Retina (tissue), 1 donor: ENCODE measurements at places on chromosomes 12 and 14.

GRCh38 chr14:83470466-83470865 lies 1936.8 kb upstream of the SEL1L start:
- no peak for DNase-seq

DNA sequence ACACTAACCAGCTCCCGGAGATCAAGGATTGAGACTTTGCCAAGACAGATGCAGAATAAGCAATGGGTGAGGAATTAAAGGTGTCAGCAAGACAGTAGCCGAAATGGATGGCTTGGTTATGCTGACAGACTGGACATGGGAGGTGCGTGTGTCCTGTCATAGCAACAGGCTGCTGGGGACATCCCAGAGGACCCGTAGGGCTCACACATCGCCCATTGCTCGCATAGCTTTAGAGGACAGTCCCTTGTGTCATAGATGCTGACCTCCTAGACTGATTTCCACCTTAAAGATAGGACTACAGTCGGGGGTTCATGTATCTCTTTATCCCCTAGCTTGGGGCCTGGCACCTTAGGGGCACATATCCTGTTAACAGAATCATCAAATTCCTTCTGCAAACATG lies 324.5 kb downstream of the MED13L start:
- DNase-seq: no peak

DNA sequence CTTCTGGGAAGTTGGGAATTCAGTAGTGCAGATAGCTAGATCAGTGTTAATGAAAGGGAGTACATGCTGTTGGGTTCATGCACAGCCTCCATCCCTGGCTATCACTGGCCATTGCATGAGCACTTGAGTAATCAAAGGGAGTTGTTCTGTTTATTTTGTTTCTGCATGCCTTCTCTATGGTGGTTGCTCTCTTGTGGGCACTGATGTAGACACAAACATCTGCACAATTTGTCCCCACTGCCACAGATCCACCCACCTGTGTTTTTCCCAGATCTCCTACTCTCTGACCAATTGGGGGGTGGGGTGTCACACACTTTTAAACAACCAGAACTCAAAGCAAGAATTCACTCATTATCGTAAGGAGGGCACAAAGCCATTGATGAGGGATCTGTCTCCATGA lies 89.7 kb upstream of the DHRS4 start:
- DNase-seq: no peak

DNA sequence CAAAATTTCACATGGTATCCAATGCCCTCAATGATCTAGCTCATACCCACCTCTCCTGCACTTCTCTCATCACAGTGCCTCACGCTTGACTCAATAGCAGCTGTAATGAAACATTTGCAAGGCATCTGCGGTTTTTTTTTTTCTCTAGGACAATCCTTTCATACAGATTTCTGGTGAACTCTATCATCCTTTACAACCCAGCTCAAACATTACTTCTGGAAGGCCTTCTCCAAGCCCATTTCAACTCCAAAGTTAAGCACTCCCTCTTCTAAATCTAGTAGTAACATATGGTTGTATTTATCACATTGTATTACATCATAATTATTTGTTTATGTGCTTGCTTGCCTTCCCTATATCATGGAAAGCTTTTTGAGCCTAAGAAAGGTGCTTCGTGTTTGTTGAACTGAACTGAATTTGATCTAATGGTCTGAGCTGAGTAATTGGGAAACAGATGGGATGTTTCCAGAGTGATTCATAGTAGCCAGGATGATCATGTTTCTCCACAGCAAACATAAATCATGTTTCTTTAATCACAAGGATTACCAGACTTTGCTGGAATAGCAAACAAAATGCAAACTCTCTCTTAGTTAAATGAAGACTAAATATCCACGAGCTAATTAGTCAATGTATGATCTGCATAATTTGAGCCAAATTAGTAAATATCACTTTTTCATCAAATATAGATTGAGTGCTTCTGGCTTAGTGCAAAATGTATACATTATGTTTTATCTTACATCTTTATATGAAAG lies 14.3 kb downstream of the CFL2 start:
- DNase-seq: no peak

GRCh38 chr12:109815757-109816617 lies 17.2 kb downstream of the TRPV4 start:
- no peak for DNase-seq

DNA sequence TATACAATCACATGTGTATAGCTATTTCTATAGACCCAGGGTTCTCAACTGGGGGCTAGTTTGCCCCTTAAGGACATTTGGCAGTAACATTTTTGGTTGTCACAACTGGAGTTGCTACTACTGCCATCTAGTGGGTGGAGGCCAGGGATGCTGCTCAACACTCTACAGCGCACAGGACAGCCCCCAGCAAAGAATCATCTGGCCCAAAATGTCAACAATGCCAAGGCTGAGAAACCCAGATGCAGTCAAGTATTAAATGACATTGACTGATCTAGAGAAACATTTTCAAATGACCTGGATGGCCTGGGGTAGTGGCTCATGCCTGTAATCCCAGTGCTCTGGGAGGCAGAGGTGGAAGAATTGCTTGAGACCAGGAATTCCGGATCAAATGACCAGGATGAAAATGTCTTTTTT lies 5.8 kb downstream of the WSB2 start:
- peak; percentile 44 for DNase-seq

- DNase-seq: no peak
Measured at GRCh38 chr12:124573839-124574786, 6.7 kb upstream of the NCOR2 start.

DNA sequence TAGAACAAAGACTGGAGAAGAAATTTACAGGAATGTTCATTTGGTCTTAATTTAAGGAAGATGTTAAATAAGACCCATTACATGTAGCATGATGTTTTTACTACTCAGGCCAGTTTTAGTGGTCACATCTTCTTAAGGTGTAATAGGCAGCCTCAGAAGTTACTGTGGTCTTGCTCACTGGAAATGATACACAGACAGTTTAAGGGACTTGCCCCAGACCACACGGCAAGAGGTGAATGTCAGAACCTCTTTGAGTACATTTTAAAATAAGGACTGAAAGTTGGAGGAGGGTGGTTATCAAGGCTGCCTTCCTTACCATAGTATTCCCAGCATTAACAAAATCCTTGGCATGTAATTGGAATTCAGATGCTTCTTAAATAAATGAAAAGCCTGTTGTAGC lies 37.9 kb downstream of the LRRK2 start:
- DNase-seq: no peak

GRCh38 chr12:52323416-52324152 lies 2.4 kb upstream of the KRT83 start:
- DNase-seq: no peak

DNA sequence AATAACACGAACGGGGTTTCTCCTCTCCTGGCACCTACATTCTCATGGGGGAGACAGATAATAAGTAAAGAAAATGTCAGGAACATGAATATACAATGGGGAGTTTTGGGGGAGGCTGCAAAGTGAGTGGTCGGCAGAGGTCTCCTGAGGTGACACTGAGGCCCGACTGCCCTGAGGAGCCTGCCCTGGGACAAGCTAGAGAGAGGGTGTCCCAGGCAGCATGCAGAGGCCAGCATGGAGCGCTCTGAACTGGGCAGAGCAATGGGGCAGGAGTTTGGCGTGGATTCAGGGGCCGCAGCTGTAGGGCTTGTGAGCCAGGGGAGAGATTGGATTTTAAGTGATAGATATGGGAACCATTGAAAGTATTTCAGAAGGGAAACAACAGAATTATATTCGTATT lies 320.5 kb downstream of the CACNA1C start:
- no peak for DNase-seq
